Bone marrow (tissue), 2 donors: ENCODE measurements at places on chromosomes 6 and 20.

DNA sequence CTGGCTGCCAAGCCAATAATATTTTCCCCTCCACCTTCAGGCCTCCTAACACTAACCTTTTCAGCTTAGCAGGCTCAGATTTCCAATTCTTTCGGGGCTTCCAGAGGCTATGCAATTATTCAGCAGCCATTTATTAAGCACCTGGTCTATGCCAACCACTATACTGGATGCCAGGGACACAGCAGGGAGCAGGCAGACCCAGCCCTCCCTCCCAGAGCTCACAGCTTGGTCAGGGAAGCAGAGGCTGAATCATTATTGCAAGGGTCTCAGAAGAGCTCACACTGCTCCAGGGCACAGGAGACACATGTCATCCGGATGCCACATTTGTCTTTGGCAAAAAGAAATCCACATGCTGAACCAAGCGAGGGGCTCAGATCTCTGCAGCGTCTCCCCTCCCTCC, 1.3 kb downstream of the BPIFB1 start:
- DNase-seq, result no peak

- no peak for DNase-seq
These were observed 149.0 kb upstream of the SGK1 start for GRCh38 chr6:134466771-134467525.

GRCh38 chr6:109105681-109106080, 10.4 kb downstream of the CEP57L1 start:
- DNase-seq, result no peak

DNA sequence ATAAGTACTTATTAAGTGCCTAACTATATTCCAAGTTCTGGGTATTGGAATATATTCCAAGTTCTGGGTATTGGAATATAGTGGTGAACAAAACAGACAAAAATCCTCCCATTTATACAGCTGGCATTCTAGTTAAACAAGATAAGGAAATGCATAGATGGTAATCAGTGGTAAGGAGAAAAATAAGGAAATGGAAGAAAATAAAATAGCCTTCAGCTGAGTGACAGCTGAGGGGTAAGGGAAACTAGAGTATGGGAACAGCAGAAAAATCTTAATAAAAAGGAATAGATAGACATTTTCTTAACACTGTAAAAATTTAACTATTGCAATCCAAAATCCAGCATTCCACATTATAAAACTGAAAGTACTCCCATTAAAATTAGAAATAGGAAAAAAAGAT, 17.2 kb upstream of the WFDC10A start:
- DNase-seq, result no peak

DNA sequence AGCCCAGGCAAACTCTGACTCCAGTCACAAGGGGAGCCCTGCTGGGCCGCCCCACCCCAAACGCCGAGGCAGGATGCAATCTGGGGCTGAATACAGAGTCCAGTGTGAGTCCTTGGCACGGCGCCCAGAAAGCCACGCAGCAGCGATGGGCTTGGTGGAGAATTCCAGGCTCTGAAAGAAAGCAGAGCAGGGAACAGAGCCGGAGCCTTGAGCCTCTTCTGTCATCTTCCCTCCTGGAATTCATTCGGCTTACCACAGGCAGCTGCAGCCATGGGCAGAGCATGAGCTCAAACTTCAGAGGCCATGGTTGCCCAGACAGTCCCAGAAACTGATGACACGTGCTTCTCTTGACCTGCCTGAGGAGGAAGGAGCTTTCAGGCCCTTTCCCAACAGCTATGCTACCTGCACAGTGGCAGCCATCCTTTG, 441.1 kb upstream of the JARID2 start:
- DNase-seq, result no peak
